Activated T-helper 17 cell treated with anti-CD3 and anti-CD28 coated beads, Interleukin-2, amount 50 U/mL, for 72 hours (primary cell): ENCODE measurements at places on chromosomes 13 and 19. TPM values are rescaled to one million over a fixed set of nuclear protein-coding genes. Genes with fewer than 3 reads are reported as not detected.

CD33 gene
- total RNA-seq, result 1.2 TPM

DNA sequence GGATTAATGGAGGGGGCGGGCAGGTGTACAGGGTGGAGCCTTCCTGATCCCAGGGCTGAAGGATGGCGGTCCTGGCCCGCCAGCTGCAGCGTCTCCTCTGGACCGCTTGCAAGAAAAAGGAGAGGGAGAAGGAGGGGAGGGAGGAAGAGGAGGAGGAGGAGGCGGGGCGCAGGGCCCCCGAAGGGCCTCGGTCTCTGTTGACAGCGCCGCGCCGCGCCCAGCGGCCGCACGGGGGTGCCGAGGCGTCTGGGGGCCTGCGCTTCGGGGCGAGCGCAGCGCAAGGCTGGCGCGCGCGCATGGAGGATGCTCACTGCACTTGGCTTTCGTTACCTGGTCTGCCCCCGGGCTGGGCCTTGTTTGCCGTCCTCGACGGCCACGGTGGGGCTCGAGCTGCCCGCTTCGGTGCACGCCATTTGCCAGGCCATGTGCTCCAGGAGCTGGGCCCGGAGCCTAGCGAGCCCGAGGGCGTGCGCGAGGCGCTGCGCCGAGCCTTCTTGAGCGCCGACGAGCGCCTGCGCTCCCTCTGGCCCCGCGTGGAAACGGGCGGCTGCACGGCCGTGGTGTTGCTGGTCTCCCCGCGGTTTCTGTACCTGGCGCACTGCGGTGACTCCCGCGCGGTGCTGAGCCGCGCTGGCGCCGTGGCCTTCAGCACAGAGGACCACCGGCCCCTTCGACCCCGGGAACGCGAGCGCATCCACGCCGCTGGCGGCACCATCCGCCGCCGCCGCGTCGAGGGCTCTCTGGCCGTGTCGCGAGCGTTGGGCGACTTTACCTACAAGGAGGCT is at the start of gene PPM1N:
TSS of gene PPM1N (plus strand) at position 33 of the 785 bp plus-strand sequence. CDS start at position 63, 30 bp downstream.
- peak; percentile 30 for ATAC-seq

GRCh38 chr13:101575581-101575980 is 123.1 kb downstream of the ITGBL1 start:
- no peak for ATAC-seq

- ATAC-seq, result peak; percentile 64
Measured at GRCh38 chr19:10269333-10270179, 1.4 kb upstream of the ICAM1 start.

- ATAC-seq, result peak; percentile 18
Measured at GRCh38 chr13:99041788-99042187, 63.9 kb upstream of the DOCK9 start.

- peak; percentile 18 for ATAC-seq
Measured at GRCh38 chr13:93750676-93751075, 524.1 kb downstream of the GPC6 start.
